Stimulated activated CD8-positive, alpha-beta memory T cell treated with anti-CD3 and anti-CD28 coated beads, Interleukin-4, amount 100 ng/mL, for 1 hour (primary cell): ENCODE measurements at places on chromosomes 2 and 18.

- DNase-seq: no peak
Measured at GRCh38 chr18:11047156-11047555, 102.2 kb downstream of the PIEZO2 start.

DNA sequence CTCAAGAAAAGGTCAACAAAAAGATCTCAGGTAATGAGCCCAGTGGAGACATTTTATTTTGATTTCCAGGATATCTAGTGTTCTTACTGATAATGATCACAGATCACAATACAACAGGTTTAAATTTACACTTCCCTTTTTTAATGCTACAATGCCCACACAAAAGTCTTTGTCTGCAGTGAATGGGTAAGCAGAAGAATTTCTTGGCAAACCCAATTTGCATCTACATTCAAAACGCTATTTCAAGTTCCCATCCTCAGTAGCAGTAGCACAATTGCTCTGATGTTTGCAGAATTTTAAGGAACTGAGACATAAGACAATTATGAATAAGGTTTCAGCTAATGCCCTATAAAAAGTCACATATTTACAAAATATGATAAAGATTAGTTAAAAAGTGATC is 929.4 kb upstream of the PIK3C3 start:
- DNase-seq: no peak

GRCh38 chr2:26809876-26810577 is 24.2 kb downstream of the CENPA start:
- no peak for DNase-seq

DNA sequence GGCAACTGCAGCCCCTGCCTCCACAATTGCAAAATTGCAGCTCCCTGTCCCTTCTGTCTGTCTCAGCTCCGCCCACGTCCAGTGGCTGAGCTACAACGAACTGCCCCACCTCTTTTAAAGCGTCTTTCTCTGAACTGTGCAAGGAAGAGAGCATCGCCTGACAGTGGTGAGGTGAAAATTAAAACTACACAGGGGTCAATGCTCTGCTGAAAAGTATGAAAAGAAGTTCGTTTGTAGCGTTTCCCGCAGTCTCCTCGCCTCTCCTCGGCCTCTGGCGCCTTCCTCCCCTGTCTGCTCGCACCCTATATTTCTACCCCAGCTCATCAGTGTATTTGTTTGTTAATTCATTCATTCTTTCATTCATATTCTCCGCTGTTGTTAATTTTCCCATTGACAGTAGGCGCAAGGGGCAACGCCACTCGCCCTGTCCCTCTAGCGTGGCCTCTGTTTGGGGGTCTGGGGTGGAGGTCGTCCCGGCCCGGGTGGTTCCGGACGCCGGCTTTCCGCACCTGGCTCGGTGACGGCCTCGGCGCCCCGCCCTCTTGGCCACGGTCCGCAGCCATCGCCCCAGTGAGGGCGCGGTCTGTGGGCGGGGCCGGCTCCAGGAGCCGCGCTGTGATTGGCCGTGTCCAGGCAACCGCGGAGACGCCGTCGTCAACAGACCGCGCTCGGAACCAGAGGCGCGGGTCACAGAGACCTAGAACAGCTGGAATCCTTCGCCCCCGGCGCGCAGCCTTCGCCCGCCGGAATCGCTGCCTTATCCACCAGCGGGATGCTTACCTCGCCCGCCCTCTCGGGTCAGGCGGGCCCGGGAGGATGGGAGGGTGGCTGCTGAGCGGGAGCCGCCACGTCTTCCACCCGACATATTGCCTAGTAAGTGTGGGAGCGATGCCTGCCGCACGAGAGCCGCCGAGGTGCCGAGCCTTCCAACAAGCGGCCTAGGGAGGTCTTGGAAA is at the start of gene VWA3B:
Gene VWA3B, plus strand, starts transcription at position 677 of the 956 bp plus-strand sequence. CDS start 5,926 bp downstream, outside the sequence.
- no peak for DNase-seq

- DNase-seq: no peak
Measured at GRCh38 chr2:191304939-191305875, 60.0 kb downstream of the MYO1B start.

- DNase-seq: no peak
Measured at GRCh38 chr2:25955036-25955435, 27.3 kb downstream of the KIF3C start.

DNA sequence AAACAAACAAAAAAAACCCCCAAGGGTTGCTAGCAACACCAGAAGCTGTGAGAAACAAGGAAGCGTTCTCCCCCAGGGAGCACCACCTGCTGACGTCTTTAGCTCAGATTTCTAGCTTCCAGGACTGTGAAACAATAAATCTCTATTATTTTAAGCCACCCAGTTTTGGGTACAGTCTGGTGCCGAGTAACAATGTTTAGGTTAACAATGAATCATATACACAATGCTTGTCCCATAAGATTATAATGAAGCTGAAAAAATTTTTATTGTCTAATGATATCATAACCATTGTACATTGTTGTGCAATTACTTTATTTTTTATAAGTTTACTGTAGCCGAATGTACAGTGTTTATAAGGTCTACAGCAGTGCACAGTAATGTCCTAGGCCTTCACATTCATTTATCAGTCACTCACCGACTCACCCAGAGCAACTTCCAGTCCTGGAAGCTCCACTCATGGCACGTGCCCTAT is 72.1 kb upstream of the CAB39 start:
- DNase-seq: no peak

DNA sequence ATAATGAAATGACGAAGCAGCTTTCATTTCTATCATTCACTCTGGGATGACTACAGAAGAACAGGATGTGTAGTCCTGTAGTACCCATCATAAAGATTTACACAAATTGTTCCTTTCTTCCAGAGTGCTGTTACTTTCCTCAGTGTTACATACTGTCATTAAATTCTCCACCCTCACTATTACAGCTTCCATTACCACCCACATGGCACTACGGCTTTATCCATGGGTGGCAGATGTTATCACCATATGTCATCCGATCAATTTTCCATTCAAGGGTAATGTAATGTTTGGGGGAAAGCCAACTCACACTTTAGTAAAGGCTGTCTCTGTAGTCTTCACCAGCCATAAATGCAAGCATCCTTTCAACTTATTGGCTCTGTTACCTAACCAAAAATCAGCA is 7.1 kb upstream of the CSRNP3 start:
- no peak for DNase-seq

DNA sequence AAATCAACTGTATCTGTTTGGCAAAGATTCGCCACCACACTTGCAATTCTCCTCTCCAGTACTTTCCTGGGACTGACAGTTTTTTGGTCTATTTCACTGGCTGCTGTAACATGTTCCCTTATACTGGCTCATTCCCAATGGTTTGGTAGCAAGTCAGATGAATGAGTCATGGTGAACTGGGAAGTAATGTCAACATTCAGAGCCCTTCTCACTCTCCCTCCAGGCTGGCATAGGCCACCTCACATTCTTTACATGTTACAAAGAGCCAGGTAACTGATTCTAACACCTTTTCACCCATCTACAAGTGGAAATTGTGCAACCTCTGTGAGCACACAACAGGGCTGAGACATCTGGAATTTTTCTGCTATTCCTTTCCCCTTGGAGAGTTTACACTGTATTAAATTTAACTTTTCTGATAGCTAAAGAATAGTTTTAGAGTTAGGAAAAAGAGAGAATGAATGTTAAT is 111.3 kb upstream of the TLK1 start:
- no peak for DNase-seq
